ENCODE measurements at places on chromosomes 12 and 14.

GRCh38 chr14:68076451-68076850, 256.9 kb downstream of the RAD51B start:
- DNase-seq, result no peak

- DNase-seq, result no peak
These were observed 441.1 kb downstream of the ETNK1 start for GRCh38 chr12:23066095-23066494.

DNA sequence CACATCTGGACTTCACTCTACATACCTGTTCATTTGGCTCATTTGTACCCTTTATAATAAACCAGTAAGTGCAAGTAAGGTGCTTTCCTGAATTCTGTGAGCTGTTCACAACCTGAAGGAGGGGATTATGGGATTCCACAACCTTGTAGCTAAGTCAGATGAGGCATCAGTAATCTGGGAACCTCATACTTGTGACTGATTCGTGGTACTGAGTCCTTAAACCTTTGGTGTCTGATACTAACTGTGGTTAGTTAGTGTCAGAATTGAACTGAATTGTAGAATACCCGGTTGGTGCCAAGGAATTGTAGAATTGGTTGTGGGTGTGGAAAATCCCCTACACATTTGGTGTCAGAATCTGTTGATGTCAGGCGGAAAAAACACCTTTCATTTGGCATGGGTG, 83.4 kb downstream of the TMX1 start:
- no peak for DNase-seq

DNA sequence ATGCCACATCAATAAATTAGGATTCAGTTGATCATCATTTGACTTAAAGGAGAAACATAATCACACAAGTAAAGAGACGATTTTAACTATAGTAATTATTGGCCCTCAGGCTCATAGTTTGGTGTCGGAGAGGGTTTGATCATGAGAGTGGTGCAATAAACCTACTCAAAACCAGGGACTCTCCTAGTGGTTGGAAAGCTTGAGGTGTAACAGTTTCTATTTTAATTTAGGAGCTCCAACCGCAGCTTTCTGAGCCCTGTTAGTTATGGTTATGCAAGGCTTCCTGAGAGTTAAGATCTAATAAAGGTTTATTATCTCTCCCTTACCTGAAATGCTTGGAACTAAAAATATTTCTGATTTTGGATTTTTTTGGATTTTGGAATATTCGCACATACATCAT, 36.4 kb downstream of the TMTC2 start:
- DNase-seq, result peak; percentile 4

DNA sequence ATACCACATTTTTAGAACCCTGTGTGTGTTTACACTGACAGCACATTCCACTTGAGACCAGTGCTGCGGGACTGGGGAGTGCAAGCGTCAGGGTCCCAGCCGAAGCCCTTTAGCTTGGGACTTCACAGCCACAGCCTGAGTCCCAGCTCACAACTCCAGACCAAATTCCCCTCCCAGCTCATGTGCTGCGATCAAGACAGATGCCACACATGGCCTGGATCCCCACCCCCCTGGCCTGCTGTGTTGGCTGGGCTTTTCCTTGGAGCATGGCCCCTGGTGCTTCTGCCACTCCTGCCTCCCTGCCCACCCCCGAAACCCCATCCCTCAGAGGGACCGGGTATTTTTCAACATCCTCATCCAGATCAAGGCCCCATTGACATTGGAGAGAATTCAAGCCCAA, 63.7 kb downstream of the WDR20 start:
- no peak for DNase-seq

GRCh38 chr12:62319058-62319457, 58.9 kb downstream of the USP15 start:
- DNase-seq, result no peak

- DNase-seq, result no peak
These were observed 22.4 kb downstream of the FAM222A start for GRCh38 chr12:109735825-109736551.

- DNase-seq, result no peak
These were observed 204.1 kb downstream of the GXYLT1 start for GRCh38 chr12:41940571-41940970.

GRCh38 chr14:87935886-87936285, 57.1 kb downstream of the GALC start:
- no peak for DNase-seq

DNA sequence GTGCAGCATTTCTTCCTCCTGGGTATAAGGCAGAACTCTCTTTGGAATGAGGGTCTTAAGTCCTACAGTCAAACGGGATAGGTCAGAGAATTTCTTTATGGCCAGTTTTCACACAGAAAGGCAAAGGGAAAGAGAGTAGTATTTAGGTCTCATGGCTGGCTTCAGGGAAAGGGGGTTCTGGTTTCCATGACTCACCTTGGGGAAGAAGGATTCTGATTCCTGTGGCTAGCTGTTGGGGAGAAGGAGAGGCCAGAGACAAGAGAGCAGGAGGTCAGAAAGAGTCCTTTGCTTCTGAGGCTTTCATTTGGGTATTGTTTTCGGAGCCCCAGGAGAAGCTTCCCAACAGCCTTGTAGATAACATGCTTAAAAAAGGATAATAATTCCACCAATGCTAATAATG, 332.5 kb downstream of the NPAS3 start:
- no peak for DNase-seq

GRCh38 chr12:67352682-67353081, 83.5 kb downstream of the CAND1 start:
- no peak for DNase-seq

- DNase-seq, result no peak
These were observed 524.4 kb downstream of the MED13L start for GRCh38 chr12:115752913-115753726.

DNA sequence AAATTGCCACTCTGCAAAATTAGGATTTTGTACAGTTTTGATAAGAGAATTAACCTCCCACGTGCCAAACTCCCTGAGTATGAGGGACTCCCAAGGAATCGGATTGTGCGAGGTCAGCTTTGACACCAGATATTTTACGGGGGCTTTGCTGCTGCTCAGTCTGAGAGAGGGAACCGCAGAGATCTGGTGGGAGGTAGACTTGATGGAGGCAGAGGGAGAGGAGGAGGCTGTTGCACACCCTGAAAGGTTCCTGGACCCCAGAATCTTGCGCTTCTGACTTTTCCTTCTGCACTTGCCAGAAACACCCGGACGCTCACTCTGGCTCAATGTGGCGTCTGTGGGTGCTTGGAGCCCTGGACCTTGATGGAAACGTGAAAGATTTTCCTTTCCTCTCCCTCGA, 83.9 kb downstream of the PAPOLA start:
- no peak for DNase-seq

DNA sequence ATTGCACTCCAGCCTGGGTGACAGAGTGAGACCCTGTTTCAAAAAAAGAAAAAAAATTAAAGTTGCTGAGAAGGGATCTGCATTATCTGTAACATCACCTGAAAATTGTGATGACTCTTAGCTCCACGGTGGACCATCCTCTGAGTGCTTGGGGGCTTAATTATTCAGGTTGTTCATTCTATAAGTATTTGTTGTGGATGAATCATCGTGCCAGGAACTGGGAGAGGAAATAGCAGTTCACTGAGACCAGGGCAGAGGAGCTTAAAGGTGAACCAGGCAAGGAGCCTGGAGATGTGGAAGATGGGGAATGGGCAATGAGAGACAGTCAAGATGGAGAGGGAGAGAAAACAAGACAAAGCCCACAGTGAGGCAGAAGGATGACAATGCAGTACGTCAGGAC, 25.5 kb upstream of the GSC start:
- DNase-seq, result no peak

DNA sequence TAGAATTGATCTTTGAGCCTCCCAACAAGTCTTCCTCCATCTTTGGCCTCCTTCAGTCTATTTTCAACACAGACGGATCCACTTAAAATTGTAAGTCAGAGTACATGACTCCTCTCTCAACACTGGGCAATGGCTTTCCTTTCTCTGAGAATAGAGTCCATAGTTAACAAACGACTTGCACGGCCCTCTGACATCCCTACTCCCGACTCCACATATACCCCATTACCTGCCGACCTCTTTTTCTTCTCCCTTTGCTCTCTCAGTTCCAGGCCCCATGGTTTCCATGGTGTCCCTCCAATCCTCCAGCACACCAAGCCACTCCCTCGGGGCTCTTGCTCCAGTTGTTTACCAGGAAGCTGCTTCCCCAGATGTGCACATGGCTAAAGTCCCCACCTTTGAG, 84.7 kb downstream of the DNAI7 start:
- DNase-seq, result no peak

GRCh38 chr12:39813776-39814175, 194.2 kb upstream of the ABCD2 start:
- DNase-seq, result no peak

DNA sequence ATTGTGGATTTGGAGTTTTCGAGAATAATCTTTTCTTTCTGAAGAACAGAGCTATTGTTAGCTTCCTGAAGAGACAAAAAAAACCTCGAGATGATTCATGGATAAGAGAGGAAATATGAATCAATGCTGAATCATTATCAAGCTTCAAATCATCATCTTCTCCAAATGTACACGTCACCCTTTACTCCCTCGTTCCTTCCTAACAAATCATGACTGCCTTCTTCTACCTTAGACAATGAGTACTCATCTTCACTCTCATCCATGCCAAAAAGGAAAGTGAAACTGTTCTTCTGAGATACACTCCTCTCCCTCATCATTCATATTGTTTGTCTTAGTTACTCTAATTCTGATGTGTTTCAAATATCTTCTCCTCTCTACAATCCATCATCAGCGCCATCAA, 1115.8 kb upstream of the ATXN7L3B start:
- no peak for DNase-seq

GRCh38 chr12:14952299-14952921, 9.0 kb downstream of the ARHGDIB start:
- peak; percentile 51 for DNase-seq

DNA sequence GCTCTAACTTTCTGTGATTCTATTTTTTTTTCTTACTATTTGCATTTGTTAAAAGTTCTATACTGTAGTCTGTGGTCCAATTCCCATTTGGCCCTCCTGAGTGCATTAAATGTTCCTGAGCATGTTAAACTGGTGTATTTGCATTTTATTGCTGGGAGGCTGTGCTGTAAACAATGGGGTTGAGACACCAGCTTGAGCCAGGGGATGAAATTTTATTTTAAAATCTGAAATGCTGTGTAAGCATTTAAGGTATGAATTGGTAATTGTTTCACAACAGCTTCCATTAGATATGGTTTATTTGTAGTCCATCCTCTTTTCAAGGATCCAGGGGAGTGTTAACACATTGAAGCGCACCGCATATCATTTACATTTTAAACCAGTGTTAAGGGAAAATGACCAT, 89.9 kb upstream of the RFX4 start:
- no peak for DNase-seq

DNA sequence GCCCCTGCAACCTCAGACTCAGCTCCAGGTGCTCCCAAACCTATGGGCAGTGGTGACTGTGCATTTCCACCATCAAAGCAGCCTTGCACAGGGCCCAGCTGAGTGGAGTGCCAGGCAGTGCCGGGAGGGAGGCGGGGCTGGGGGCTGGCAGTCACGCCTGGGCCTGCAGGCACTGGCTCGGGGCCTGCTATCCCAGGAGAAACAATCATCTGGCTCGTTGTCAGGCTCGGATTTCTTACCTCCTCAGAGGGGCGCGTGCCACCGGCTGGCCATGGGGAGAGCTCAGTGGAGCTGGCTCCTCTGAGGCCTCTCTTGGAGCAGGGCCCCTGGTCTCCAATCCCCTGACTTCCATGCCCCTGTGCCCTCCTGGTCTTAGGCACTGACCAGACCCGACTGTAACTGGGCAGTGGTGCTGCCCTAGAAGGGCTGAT, 20.2 kb upstream of the PPP1R13B start:
- no peak for DNase-seq

Measured in stimulated activated CD4-positive, alpha-beta T cell treated with anti-CD3 and anti-CD28 coated beads, Interleukin-4, amount 100 ng/mL, for 24 hours (primary cell).